Hematopoietic multipotent progenitor cell treated with erythropoietin and hydrocortisone succinate and interleukin-3 and kit ligand, for 15 days (in vitro differentiated cells): ENCODE measurements at places on chromosomes 3 and 15.

GRCh38 chr15:33021806-33022389 lies 172.6 kb downstream of the FMN1 start:
- DNase-seq: peak; percentile 6

DNA sequence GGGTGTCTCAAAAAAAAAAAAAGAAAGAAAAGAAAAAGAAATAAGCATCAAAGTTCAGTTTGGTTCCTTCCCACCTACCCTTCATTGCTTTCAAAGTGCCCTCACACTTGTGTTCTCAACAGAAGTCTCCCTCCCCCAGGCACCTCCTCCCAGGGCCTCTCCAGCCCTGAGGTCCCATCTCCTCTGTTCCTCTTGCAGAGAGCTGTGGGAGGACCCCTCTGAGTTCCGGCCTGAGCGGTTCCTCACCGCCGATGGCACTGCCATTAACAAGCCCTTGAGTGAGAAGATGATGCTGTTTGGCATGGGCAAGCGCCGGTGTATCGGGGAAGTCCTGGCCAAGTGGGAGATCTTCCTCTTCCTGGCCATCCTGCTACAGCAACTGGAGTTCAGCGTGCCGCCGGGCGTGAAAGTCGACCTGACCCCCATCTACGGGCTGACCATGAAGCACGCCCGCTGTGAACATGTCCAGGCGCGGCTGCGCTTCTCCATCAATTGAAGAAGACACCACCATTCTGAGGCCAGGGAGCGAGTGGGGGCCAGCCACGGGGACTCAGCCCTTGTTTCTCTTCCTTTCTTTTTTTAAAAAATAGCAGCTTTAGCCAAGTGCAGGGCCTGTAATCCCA lies 6.1 kb downstream of the CYP1A2 start:
- DNase-seq: no peak

GRCh38 chr3:165476399-165477060 lies 280.3 kb upstream of the SLITRK3 start:
- no peak for DNase-seq

DNA sequence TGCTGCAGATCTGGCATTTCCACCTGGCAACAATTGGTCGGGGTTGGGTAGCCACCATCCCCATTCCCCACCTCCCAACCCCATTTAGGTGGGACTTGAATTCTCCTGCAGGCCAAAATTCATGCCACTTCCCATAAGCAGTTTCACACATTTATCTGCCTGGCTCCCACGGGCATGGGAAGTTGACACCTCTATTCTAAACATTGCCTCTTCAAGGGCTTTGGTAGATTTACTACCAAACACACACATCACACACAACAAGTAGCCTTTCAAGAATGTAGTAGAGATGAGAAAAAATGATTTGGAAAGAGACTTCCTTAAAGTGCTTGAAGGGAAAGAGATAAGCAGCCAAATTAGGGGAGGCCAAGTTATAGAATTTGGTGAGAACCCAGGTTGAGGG lies 30.9 kb downstream of the ZBTB38 start:
- DNase-seq: no peak

DNA sequence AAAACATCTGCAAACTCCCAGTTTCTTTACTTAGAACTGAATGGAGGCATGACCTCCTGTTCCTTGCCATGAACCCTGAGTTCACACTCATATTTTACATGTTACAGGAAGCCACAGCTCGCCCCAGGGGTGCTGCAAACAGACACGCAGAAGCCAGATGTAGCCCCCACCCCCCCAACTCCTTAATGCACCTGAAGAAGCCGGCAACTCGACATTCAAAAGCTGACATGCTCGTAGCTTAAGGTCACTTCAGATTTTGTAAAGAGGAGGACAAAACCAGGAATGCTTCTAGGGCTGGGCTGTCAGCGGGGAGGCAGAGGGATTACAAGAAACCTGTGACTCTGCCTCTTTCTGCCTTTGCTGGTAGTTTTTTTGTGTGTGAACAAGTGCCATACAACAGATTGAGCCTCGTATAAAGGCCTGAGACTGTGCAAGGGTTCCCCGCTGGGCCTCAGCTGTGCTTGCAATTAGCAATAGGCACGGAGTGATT lies 42.0 kb upstream of the FEZF2 start:
- DNase-seq: no peak
